ENCODE measurements at places on chromosomes 5 and 9.

GRCh38 chr9:127931092-127931881, 710 bp upstream of the PIP5KL1 start:
- no peak for DNase-seq

DNA sequence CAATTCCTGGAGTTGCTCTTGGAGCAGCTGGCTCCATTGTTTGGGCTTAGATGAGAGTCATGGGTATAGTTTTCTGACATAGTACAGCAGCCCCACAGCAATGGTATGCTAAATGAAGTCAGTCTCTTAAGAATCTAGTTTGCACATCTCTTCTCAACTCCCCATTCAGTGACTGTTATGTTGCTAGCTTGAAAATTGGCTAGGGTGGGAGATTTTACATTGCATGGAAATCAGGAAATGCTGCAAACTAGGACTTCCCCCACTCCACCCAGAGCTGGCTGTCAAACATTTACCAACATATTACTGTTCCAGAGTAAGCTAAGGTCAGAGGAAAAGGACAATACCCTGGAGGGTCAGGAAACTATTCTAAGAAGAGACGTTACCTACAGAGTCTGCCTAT, 17.6 kb upstream of the FCHO2 start:
- no peak for DNase-seq

- DNase-seq, result no peak
Measured at GRCh38 chr9:114529285-114529684, 24.0 kb upstream of the WHRN start.

GRCh38 chr5:91245074-91245452, 138.1 kb downstream of the ARRDC3 start:
- DNase-seq, result no peak

DNA sequence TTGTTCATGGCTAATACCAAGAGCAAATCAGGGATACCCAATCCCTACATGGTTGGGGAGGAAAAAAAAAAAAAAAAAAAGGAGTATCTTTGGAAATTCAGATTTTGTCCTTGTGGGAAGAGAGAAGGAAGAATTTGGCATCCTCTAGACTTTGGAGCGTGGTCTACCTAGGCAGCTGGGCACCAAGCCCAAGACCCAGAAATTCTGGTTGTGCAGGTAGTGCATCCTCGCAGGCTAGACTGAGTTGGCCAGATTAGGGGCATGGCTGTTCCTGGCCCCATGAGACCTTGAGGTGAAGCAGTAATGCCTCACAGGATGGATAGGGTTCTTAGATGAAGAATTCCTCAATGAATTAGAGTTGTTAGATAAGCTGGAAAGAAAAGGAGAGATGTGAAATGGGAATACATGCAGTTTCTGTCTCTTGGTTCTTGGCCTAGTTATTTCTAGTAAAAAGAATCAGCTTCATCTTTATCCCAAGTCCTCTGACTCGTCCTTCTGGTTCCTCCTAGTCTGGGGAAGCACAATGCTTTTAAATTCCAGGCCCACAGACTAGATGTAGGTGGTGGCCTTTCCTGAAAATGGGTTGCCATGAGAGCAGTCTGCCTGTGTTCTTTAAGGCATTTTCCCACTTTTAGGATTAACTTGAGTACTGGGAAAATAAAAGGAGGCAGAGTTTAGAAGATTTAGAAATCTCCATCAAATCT, 140.5 kb upstream of the RUSC2 start:
- DNase-seq, result no peak

GRCh38 chr9:35774907-35775635, 16.3 kb upstream of the NPR2 start:
- no peak for DNase-seq

- DNase-seq, result no peak
Measured at GRCh38 chr9:129632460-129632859, 6.5 kb downstream of the NTMT1 start.

DNA sequence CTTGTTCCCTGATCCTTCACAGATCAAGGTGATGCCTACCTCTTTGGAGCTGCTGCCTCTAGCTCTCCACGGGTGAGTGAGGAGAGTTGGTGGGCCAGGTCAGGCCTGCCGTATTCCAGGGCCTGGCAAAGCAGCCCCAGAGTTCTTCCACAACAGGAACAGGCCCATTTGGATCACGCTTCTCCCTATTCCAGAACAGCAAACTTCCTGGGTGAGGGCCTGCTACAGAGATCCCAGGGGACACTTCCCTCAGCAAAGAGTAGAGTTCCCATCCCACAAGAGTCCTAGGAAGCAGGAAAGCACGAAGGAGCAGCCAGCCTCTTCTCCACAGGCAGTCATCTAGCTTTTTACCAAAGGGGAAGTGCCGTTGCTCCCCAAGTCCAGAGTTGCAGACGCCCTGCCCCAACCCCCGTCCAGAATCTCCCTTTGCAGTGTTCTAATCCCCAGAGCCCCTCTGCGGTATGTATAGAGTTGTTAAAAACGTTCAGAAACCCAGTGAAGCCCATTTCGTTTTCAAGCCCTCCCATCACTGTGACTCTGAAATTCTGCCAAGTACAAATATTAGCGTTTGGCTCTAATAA, 9.3 kb upstream of the DNAJB5 start:
- no peak for DNase-seq

- DNase-seq, result no peak
Measured at GRCh38 chr9:5801739-5802113, 31.2 kb downstream of the ERMP1 start.

Data from stimulated activated CD4-positive, alpha-beta T cell treated with anti-CD3 and anti-CD28 coated beads, Interleukin-4, amount 100 ng/mL, for 4 hours (primary cell).